ENCODE measurements at places on chromosomes 13 and 19. TPM values are rescaled to one million over a fixed set of nuclear protein-coding genes. Genes with fewer than 3 reads are reported as not detected.

DNA sequence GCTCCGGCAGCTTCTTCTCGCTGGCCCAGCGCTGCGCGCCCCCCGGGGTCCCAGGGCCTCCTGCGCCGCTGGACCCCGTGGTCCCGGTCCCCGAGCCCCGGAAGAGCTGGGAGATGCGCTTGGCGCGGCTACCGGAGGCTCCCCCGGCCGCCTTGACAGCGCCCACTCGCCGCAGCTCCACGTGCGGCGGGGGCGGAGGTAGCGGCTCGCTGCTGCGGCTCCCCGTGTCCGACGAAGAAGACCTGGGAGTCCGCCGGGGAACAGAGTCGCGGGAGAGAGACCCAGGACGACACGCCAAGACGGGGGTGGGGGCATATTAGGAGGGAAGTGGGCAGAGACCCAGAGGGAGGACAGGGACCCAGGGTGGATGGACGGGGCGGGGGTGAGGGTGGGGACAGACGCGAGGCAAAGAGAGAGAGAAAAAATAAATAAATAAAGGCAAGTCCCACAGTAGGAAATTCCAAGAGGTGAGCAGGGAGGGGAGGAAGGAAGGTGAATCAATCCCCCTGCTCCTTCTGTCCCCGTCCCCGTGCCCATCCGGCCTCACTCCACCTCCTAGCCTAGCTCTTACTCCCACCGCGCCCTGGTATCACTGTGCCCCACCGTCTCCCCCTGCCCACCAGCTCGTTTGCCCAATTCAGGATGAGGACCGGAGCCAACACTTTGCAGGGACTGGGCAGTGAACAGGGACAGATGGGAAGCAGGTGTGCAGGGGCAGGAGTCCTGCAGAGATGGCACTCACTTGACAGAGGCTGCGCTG is 826 bp downstream of the RASIP1 start:
- no peak overlapping the region for H3K27ac ChIP-seq
- no peaks in the 10 kb centered on the region for H3K36me3 ChIP-seq
- peaks cover 5% of the 10 kb centered on the region for H3K27me3 ChIP-seq
- DNase-seq, result no peak

DNA sequence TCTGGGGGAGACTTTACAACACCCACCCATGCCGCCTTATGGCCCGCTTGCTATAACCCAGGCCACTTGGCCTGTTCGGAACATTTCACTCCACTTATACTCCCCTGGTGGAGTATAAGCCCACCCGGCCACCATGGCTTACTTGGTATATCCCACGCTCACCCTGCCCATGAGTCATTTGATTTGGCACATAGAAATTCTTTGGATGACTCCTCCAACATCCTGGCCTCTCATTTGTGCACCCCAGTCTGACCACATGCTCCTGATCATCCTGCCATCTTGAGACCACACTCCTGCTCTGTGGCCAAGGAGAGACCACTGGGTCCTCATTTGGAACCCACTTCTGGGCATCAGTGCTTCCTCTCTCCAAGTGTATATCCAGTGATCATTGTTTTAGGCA is 5.2 kb downstream of the SPACA6 start:
- no peaks in the 10 kb centered on the region for H3K4me1 ChIP-seq
- DNase-seq, result peak; percentile 69
- H3K36me3 ChIP-seq, result peaks cover 38% of the 10 kb centered on the region
- H3K4me3 ChIP-seq, result no peak overlapping the region
- no peaks in the 10 kb centered on the region for H3K27me3 ChIP-seq

- no peaks in the 10 kb centered on the region for H3K27me3 ChIP-seq
- H3K4me3 ChIP-seq, result no peak overlapping the region
- peaks cover 36% of the 10 kb centered on the region for H3K4me1 ChIP-seq
- H3K36me3 ChIP-seq, result no peaks in the 10 kb centered on the region
- H3K27ac ChIP-seq, result no peak overlapping the region
- DNase-seq, result peak; percentile 49
Observed at GRCh38 chr19:4972509-4973230, 3.8 kb downstream of the KDM4B start.

GRCh38 chr13:60162096-60162495 is 1.6 kb downstream of the DIAPH3 start:
- no peak for DNase-seq
- no peak overlapping the region for H3K27ac ChIP-seq
- H3K4me3 ChIP-seq, result peak overlapping the region; percentile 28
- H3K36me3 ChIP-seq, result no peaks in the 10 kb centered on the region
- no peaks in the 10 kb centered on the region for H3K4me1 ChIP-seq

- peak; percentile 89 for DNase-seq
- no peaks in the 10 kb centered on the region for H3K36me3 ChIP-seq
- H3K27me3 ChIP-seq, result no peaks in the 10 kb centered on the region
- no peak overlapping the region for H3K27ac ChIP-seq
- H3K4me3 ChIP-seq, result no peak overlapping the region
Observed at GRCh38 chr13:26019881-26020870, 31.6 kb downstream of the SHISA2 start.

DNA sequence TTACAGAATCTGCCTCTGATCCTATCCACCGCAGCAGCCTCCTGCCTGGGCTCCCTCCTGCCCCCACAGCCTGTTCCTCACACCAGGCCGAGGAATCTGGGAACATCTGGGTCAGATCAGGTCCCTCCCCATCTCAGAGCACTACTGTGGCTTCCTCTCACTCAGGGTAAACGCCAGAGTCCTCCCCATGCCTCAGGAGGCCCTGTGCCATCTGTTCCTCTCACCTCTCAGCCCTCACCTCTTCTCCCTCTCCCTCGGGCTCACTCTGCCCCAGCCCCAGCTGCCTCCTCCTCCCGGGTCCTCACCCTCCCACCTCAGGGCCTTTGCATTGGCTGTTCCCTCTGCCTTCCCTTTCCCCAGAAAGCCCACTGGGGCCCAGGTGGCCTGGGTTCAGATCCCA is 18.2 kb downstream of the FCGBP start:
- no peak overlapping the region for H3K27ac ChIP-seq
- no peak overlapping the region for H3K4me3 ChIP-seq
- no peak for DNase-seq

DNA sequence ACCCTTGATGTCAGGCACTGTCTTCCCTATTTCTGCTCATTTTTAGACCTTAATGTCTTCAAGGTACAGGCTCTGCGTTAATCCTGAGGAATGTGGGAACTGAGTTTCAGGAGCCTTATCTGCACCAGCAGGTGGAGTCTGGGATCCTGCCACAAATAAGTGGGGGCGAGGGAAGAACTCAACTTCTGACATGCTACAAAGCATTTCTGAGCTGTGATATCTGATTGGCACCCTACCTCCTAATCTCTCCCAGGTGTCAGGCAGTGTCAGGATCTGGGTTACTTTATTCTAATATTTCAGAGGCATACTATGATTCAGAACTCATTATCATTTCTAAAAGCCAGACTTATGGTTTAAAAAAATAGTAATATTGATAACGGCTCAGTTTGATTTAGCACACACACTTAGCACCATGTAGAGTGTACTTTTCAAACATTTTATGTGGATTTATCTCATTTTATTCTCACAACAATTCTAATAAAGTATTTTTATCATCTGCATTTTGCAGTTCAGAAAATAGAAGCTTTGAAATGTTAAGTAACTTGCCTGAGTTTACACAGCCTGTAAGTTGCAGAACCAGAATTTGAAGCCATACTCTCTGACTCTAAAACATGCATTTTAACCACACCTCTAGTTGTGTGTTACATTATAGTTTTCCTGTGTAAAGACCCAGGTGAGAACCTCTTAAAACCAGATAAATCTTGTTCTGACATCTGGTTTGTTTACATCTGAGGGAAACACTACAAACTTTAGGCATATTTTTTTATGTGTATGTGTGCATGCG is 358.6 kb downstream of the TDRD3 start:
- no peaks in the 10 kb centered on the region for H3K4me1 ChIP-seq
- no peak overlapping the region for H3K27ac ChIP-seq
- H3K36me3 ChIP-seq, result no peaks in the 10 kb centered on the region
- no peak for DNase-seq
- H3K4me3 ChIP-seq, result no peak overlapping the region

GRCh38 chr19:2524840-2525723 is 49.2 kb downstream of the GADD45B start:
- peaks cover 24% of the 10 kb centered on the region for H3K4me1 ChIP-seq
- H3K4me3 ChIP-seq, result no peak overlapping the region
- DNase-seq, result peak; percentile 75
- no peaks in the 10 kb centered on the region for H3K36me3 ChIP-seq
- no peaks in the 10 kb centered on the region for H3K27me3 ChIP-seq

URAD gene
- total RNA-seq, result not detected

NXNL1 gene
- not detected for total RNA-seq

SPACA4 gene
- total RNA-seq, result not detected

LNX2 gene
- 5.6 TPM for total RNA-seq

ZNF813 gene
- total RNA-seq, result 3.9 TPM
